Stimulated activated CD4-positive, alpha-beta T cell treated with anti-CD3 and anti-CD28 coated beads, TNF-alpha, amount 100 ng/mL, for 48 hours (primary cell): ENCODE measurements at places on chromosomes 7 and 10.

DNA sequence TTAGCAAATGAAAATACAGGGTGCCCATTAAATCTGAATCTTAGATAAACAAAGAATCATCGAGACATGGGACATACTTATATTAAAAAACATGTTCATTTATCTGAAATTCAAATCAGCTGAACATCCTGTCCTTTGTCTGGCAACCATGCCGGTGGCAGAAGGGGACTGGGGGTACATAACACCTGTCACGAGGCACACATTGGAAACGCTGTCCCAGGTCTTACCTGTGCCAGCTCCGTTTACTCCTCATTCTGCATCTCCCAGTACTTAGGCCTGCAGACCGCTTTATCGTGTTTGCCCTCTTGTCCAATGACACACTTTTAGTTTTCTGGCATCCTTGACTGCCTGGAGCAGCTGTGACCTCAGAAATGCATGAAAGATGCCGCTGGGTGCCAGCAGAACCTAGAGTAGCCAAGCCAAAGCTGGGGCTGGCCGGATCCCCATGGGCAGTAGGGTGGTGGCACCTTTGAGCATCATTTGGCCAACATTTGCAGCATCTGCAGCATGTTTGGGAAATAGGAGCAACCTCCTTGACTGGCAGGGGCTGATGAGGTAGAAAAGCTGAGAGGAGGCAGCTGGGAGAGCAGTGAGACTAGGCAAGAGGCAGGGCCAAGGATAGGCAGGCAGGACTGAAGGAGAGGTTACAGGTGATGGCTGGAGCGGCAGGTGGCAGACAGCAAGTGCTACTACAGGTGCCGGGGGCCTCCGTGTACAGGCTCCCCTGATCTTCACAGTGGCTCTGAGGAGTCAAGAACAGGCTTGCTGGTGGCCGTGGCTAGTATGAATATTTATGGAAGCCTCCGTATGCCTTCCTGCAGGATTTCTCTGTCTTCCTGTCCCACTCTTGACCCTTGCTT lies 62.3 kb upstream of the BTBD16 start:
- DNase-seq: no peak

GRCh38 chr10:34801097-34801733 lies 13.9 kb downstream of the PARD3 start:
- DNase-seq: no peak

GRCh38 chr10:93266858-93267257 lies 193.2 kb downstream of the CYP26A1 start:
- DNase-seq: no peak

GRCh38 chr7:13421776-13422175 lies 567.7 kb downstream of the ETV1 start:
- no peak for DNase-seq

GRCh38 chr10:30098629-30099028 lies 39.2 kb upstream of the JCAD start:
- no peak for DNase-seq
